Trophoblast cell (in vitro differentiated cells and primary cell): ENCODE measurements at places on chromosomes 2 and 18.

- DNase-seq, result no peak
- no peaks in the 10 kb centered on the region for H3K36me3 ChIP-seq
- H3K4me1 ChIP-seq, result peaks cover 3% of the 10 kb centered on the region
Measured at GRCh38 chr2:158905784-158906183, 62.7 kb upstream of the TANC1 start.

- no peak overlapping the region for H3K27ac ChIP-seq
- no peaks in the 10 kb centered on the region for H3K36me3 ChIP-seq
- H3K4me3 ChIP-seq, result no peak overlapping the region
- no peaks in the 10 kb centered on the region for H3K4me1 ChIP-seq
Measured at GRCh38 chr18:77870199-77870598, 620.6 kb downstream of the GALR1 start.

GRCh38 chr2:99863236-99863902 lies 279.0 kb downstream of the AFF3 start:
- no peak for DNase-seq
- H3K36me3 ChIP-seq, result no peaks in the 10 kb centered on the region
- H3K27ac ChIP-seq, result no peak overlapping the region

DNA sequence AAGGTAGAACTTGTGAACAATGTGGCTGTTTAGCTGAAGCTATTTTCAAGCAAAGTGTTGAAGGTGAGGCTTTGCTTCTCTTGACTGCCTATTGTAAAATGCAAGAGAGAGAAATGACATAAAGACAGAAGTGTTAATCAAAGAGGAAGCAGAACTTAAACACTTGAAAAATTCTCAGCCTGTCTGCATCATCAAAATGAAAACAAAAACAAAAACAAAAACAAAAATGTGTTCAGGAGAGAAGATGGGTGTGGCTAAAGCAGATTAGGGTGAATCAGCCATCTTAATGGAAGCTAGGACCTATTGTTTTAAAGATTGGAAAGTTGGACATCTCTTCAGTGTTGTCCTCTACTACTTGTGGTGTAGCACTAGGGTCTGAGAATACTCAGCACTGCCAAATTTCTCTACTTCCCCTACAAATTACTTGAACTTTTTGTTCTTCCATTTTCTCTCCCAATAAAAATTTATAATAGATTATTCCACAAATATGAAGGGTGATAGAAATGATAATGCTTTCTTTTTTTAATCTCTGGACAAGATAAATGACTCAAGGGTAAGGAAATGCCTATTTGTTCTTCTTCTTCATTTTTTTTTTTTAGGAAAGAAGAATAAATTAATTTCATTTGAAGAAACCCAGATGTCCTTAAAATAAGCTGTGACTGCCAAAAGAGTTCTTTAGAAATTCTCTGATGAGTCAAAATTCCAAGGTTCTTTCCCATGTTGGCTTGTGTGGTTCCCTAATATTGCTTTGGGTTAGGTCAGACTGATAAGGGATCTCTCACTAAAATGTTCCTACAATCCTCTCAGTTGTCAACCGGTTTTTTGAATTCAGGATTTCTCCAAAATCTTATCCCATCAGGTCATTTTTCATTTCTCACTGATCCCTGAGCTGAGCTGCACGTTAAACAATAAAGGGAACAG lies 571.2 kb upstream of the ZEB2 start:
- no peak overlapping the region for H3K4me3 ChIP-seq
- H3K27ac ChIP-seq, result no peak overlapping the region
- no peaks in the 10 kb centered on the region for H3K27me3 ChIP-seq
- H3K36me3 ChIP-seq, result no peaks in the 10 kb centered on the region
- DNase-seq, result no peak
- H3K4me1 ChIP-seq, result no peaks in the 10 kb centered on the region

DNA sequence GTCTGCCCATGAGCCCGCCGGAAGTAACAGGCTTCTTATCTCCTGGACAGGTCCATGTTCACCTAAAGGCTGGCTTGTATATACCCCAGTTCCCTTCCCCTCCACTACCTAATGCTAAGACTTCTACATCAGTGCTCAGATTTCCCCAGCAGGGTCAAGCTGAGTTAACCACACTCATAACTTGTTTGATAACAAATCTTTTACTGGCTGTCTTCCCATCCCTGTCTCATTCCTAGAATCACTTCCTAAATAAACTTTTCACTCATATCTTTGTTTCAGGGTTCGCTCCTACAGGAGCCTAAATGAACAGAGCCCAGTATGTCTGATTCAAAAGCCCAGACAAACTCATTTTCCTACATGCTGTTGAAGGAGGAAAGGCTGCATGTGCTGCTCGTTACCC lies 94.0 kb upstream of the SOX11 start:
- H3K4me1 ChIP-seq, result no peaks in the 10 kb centered on the region
- H3K4me3 ChIP-seq, result no peak overlapping the region
- H3K27me3 ChIP-seq, result no peaks in the 10 kb centered on the region
- no peaks in the 10 kb centered on the region for H3K36me3 ChIP-seq
- H3K27ac ChIP-seq, result no peak overlapping the region
- no peak for DNase-seq

GRCh38 chr2:193505620-193506019 lies 1310.9 kb upstream of the TMEFF2 start:
- H3K36me3 ChIP-seq, result no peaks in the 10 kb centered on the region
- no peaks in the 10 kb centered on the region for H3K27me3 ChIP-seq
- no peak overlapping the region for H3K27ac ChIP-seq
- no peak for DNase-seq

- H3K4me3 ChIP-seq, result no peak overlapping the region
- no peak overlapping the region for H3K27ac ChIP-seq
- no peaks in the 10 kb centered on the region for H3K4me1 ChIP-seq
- no peak for DNase-seq
Measured at GRCh38 chr2:229003256-229003655, 267.8 kb downstream of the PID1 start.

DNA sequence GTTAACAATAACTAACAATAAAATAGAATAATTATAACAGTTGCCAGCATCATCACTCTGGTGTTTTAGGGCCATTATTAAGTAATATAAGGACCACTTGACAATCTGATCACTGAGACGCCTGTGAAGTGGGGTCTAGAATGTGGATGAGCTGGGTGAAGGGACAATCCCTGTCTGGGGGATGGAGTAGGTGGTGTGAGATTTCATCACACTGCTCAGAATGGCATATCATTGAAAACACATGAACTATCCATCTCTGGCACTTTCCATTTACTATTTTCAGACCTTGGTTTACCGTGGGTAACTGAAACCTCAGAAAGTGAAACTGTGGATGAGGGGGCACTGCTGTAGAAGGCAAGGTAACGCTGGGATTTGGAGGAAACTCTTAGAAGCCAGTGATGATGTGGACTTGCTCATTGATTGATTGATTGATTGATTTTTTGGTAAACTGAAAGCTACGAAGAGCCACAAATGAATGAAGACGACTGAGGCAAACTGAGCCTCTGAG lies 204.4 kb upstream of the TWIST2 start:
- no peak overlapping the region for H3K27ac ChIP-seq
- no peaks in the 10 kb centered on the region for H3K36me3 ChIP-seq
- no peak overlapping the region for H3K4me3 ChIP-seq
- no peak for DNase-seq
